ENCODE measurements at places on chromosomes 1 and 21.

DNA sequence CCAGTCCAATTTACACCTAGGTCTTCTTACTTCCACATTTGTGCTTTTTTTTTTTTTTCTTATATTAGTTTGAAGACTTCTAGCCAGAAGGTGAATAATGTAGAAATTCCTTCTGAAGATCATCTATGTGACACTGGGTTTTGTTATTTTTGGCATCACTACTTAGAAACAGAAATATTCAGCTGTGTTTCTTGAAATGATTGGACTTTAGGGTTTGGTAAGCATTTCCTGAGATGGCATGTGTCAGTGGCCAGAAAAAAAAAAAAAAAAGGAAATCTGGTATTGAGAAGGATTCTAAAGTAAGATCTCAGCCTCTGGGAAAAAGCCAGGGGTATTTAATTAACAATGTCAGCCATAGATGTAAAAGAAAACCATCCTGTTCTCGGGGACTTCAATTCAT lies 43.4 kb upstream of the LRRC8C start:
- DNase-seq = no peak

DNA sequence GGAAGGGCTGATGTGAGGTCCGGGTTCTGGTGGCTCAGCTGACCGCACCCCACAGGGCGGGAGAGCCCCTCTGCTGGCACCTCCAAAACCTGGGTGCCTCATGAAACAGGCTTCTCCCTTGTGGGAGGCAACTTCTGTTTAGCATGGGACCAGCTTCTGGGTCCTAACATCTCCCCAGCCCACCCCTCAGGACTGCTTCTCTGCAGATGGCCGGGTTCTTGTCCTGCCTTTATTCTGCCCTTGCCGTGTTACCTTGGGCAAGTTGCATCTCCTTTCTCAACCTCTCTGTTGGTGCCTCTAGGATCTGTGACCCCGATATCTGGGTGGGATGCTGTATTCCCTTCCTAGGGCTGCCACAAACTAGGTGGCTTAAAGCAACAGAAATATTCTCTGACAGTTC lies 15.0 kb upstream of the TTC22 start:
- DNase-seq = no peak

- no peak for DNase-seq
Observed at GRCh38 chr1:89519779-89520358, 4.8 kb upstream of the LRRC8B start.

DNA sequence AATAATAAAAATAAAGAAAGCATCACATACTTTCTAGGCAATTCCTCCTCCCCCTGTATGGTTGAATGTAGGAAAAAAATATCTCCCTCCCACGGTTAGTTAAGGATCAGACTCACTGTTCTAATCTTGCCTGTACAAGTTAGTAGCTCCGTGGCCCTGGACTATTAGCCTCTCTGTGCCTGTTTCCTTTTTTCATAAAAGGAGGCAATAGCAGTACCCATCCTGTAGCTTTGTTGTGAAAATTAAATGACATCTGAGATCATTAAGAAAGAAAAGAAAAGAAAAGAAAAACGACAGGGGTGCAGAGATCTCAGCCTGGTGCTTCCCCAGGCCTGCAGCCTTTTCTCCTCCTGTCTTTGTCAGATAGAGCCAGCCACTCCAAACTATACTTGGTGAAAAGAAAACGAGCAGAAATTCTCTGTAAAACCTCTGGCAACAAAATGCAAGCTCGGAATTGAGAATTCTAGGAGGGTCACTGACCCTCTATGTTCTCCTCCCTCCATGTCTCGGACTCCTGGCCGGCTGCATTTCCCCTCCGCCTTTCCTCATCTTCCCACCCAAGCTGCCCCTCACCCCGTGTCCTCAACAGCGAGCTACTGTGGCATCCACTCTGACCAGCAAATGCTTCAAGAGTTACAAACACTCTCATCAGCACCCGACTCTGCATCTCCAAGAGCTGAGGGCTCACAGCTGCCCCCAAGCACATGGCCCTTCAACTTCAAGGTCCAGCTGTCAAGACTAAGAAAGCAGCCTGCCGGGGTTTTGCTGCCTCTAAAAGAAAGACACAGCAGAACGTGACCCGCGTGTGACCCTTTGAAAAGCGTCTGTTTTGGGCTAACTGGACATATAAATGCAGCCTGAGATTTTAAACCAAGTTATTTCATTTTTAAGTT lies 13.6 kb downstream of the RIPK4 start:
- no peak for DNase-seq

DNA sequence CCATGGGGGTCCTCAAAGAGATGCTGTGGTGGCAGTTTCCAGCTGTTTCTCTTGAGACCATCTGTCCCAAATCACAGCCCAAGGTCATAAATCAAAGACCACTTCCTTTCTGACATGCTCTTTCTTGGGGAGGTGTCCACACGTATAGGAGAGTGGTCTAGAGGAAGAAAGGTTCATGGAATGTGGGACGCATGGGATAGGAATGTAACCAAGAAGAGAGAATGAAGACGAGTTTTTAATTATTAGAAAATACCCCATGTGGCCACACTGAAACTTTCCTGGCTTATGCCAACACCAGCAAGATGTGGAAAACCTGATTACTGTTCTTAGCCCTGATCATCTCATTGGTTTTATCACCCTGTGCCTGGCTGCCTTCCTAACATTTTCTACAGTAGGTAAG lies 124.2 kb upstream of the IFFO2 start:
- DNase-seq = no peak

- no peak for DNase-seq
Observed at GRCh38 chr21:43021756-43022600, 47.6 kb downstream of the PKNOX1 start.

- no peak for DNase-seq
Observed at GRCh38 chr1:92466683-92467352, 19.9 kb downstream of the GFI1 start.

DNA sequence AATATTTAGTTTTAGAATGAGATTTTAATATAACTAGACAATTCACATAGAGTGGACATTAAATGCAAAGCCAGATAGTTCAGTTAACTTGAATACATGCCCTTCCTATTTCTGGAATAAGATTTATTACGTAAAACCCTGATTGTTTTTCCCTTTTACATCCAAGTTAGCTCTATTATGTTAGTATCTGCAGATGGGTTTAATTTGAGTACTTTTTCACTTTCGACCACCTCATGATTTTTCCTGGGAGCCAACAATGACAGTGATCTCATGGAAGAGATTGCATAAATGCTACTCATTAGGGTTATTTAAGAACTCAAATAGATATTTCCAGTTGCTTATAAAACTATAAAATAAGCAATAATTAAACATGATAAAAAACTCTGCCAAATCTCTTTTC lies 199.4 kb upstream of the PTGFR start:
- no peak for DNase-seq

- DNase-seq = no peak
Observed at GRCh38 chr1:46532498-46533178, 18.8 kb downstream of the KNCN start.

DNA sequence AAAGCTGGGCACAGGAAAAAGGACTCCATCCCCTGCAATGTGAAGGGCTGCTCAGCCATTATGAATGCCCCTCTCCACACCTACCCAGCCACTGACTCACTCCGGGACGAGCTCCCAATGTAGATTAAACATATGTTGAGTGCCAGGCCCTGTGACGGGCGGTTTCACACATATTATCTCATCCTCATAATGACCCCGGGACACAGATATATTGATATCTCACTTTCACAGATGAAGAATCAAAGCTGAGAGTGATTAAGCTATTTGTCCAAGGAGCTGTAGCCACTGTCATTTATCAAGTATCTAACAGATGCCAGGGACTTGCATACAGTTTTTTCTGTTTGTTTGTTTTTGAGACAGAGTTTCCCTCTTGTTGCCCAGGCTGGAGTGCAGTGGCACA lies 35.0 kb upstream of the SLC30A1 start:
- no peak for DNase-seq

DNA sequence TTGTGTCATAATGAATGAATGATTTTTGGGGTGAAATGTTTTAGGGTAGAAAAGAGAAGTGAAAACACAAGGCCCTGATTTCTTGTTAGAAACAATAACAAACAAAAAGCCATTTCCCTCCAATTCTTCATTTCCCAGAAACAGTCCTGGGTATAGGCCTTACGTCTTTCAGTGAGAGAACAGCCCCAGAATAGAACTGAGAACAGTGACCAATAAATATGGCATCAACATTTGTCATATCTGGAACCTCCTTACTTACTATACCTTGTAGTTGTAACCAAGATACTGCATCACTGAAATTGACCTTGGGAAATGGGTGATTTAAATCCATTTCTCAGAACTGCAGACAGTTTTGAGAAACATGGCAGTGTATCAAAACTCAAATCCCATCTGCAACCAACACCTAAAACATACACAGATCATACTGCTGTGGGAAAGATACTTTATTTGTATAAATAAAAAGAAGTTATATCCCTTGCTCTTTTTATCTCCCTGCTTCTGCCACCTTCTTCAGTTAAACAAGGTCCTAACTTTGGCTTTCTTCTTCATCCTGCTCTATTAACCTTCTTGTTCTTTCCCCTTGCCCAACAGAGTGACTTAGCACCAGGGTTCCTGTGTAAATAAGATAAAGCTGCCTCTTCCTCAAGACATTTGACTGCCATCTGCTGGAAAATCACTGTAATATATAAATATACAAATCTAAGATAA lies 19.5 kb downstream of the XKR8 start:
- DNase-seq = peak; percentile 13

DNA sequence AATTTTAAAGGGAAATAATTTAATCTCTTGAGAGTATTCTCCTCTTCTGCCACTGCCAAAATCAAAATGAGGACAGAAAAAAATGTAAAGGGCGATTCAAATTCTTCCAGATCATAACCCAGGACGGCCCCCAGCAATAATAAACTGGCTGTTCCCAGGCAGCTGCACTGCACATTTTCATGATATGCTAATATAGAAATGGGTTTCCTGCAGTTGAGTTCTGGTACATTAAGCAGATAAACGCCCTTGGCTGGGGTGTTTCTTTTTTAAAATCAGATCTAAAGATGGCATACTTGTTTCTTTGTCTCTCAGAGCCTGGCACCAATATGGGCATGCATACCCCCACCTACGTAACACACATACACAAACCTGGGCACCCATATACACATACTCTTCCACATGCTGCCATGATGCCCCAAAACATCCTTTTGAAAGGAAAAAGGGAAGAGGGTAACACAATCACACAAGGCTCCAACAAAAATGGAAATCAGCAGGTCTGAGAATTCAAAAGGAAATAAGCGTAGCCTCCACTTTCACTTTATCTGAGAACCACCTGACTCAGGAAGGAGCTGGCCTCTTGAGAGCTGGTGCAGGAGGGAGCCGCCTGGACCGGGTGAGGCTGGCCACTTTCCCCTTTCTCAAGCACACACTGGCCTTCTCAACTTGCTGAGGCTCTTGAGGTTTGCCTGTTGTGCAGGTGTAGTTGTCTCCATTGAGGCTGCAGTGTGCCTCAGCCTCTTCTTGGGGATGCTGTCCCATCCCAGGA lies 653.4 kb downstream of the KIF26B start:
- DNase-seq = no peak

DNA sequence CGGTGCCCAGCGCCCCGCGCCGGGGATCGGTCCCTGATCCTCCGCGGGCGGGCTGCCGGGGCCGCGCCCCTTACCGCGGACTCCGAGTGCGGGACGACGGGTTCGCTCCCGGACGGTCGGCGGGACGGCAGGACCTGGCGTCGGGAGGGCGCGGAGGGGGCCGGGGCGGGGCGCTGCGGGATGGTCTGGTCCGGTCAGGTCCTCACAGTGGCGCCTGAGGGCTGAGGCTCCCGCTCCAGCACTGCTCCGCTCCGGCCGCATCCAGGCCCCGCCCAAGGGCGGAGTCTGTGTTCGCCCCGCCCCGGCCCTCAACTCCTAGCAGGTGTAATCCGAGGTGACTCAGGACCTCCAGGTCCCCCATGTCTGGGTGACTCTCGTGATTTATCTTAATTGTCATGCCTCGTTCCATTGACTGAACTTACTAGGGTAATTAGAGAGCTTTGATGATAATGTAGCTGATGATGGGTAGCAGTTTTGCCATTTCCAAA lies at the start of gene RAB3B:
RAB3B (minus strand) TSS at position 223 of the 488 bp plus-strand sequence. CDS start 13,583 bp downstream, outside the sequence.
- peak; percentile 27 for DNase-seq

GRCh38 chr1:11406845-11407244 lies 72.1 kb upstream of the DISP3 start:
- no peak for DNase-seq

GRCh38 chr1:30964706-30965105 lies 56.1 kb upstream of the SDC3 start:
- no peak for DNase-seq

DNA sequence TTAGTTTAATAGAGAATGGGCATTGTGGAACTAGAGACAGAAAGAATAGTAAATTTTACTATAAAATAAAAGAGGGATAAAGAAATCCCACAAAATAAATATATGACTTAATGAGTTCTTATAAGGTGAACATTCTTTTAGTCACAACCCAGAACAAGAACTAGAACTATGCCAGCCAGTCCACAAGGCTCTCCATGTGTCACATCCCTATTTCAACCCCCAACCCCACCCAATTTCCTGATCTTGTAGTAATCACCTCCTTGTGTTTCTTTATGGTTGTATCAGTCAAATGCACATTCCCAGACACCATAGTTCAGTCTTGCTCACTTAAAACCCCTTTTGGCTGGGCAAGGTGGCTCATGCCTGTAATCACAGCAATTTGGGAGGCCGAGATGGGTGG lies 662.3 kb upstream of the CAMK1G start:
- DNase-seq = no peak

DNA sequence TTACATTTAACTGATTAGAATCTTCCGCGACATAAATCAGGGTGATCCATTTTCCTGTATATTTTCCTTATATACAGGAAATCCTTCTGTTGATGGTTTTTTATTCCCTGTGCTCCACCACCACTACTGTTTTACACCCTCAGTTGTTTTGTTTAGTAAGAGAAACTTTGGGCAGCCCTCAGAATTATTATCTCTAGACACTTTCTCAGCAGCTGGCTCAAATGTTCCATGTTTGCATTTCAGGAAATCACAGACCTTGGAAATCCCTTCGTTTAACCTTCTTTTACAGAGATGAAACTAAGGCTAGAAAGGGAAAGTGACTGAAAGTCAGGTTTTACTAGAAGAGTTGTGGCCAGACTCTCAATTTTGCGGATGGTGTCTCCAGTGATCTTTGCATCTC lies 15.2 kb downstream of the ZNF697 start:
- no peak for DNase-seq

GRCh38 chr1:16970132-16970910 lies 10.1 kb downstream of the MFAP2 start:
- DNase-seq = no peak

- no peak for DNase-seq
Observed at GRCh38 chr1:1721201-1721600, 3.0 kb downstream of the CDK11A start.

DNA sequence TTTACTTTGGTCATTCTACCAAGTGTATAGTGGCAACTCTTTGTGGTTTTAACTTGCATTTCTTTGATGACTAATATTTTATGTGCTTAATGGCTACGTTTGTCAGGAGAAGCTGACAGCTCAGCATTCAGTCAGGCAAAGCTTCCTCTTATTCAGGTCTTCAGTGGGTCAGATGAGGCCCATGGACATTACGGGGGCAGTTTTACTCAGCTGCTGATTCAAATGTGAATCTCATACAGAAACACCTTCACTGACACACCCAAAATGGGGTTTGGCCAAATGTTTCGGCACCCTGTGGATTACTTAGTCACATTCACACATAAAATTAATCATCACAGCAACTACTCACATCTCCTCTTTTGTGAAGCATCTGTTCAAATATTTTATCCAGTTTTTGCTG lies 104.9 kb upstream of the PLD5 start:
- DNase-seq = no peak
